NCI-H2171 (cell line): ENCODE measurements at places on chromosomes 3 and 15.

- DNase-seq, result no peak
Measured at GRCh38 chr15:77123854-77124253, 52.9 kb upstream of the TSPAN3 start.

GRCh38 chr15:101675015-101675414 lies 22.8 kb upstream of the TM2D3 start:
- no peak for DNase-seq

DNA sequence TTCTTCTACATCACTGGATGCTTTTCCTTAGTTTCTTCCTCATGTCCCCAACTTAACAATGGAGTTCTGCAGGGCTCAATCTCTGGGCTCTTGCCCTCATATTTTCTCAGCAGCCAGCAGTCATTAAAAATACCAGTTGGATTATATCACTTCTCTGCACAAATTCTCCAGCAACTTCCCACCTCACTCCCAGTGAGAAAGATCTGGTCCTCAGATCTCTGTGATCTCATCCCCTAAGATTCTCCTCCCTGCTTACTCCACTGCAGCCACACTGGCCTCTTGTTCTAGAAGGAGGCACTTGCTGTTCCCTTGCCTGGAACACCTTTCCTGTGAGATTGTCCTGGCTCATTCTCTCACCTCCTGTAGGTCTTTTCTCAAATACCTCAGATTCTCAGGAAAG lies 6.1 kb downstream of the ERICH6 start:
- DNase-seq, result no peak

DNA sequence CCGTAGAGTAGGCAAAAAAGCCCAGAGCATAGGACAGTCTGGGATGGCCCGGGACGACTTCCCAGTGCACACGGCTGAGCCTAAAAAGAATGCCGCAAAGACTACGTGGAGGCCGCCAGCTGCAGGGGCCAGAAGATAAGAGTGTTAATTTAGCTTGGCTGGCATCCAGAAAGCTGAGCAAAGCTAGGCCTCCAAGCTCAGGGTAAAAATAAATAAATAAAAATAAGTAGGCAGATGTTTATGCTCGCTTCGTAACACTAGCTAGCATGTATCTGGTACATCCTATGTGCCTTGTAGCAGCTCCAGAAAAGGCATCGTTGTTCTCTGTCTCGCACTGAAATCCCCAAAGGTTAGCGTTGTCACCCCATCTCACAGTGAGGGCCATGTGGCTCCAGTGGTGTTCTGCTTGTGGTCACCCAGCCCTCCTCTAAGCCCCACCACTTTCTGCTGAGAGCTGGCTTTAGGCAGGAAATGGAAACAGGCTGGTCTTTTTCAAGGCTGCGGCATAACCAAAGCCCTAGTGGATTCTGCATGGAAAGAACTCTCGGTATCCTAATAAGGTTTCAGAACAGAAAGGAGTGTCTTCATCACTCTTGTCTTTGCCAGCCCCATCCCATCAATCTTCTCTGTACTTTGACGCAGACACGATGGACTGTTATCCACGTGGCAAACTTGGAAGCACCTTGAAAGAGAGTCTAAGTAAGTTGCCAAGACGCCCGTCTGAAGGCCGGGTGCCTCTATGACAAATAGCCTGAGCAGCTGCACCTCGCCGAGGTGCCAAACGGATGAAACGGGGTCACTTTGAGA lies 58.1 kb upstream of the MEF2A start:
- peak; percentile 86 for DNase-seq

GRCh38 chr3:181727341-181728032 lies 15.8 kb downstream of the SOX2 start:
- no peak for DNase-seq

DNA sequence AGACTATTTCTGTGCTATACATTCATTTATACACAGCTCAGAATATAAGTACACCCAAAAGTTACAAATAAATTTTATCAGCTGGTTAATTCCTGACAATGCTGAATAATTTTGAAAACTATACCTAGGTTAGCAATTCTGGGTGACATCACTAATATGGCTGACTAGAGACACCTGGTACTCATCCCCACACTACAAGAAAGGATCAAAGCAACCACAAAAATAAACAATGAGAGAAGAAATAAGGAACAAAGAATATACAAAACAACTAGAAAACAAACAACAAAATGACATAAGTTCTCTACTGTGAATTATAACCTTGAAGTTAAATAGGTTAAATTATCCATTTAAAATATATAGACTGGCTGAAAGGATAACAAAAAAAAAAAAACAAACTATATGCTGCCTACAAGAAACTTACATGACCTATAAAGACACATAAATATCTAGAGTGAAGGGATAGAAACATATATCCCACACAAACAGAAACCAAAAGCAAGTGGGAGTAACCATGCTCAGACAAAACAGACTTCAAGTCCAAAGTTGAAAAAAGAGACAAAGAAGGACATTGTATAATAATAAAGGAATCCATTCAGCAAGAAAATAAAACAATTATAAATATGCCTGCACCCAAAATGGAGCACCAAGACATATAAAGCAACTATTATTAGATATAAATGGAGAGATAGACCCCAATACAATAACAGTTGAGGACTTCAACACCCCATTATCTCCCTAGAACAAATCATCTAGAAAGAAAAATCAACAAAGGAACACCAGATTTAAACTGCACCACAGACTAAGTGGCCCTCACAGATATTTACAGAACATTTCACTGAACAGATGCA lies 57.8 kb downstream of the IMPG2 start:
- no peak for DNase-seq

DNA sequence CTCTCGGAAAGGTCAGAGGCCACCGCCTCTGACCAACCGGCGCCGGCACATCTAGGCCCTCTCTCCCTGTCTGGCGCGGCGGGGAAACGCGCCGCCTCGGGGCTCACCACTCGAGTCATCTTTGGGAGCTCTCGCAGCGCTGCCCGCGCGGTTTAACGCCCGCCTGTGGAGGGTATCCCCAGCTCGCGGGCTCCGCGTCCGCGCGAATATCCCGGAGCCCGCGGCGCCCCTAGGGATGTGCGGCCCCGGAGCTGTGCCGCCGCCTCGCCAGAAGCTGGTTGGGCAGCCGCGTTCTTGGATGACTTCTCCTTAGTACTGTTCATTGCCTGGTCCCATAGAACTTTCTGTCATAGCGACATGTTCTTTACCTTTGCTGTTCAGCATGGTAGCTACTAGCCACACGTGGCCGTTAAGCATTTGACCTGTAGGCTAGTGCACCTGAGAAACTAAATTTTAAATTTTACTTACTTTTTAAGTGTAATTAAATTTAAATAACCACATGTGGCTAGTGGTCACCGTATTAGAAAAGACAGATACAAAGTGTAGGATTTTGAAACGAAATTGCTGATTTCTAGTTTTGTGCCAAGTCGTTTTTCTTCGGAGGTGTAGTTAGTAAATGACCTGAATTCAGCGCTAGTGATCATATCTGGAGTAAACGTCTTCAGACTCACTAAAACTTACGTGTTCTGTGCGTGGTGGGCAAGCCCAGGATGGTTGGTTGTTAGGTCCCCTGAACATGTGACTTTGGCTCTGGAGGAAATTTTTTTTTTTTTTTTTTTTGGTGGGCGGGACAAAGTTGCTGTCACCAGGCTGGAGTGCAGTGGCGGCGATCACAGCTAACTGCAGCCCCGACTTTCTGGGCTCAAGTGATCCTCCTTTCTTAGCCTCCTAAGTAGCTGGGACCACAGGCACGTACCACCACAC lies 835 bp downstream of the ARIH2 start:
- peak; percentile 35 for DNase-seq

GRCh38 chr15:69400850-69401249 lies 13.3 kb upstream of the KIF23 start:
- DNase-seq, result no peak

- peak; percentile 43 for DNase-seq
Measured at GRCh38 chr3:19526071-19526470, 377.8 kb downstream of the KCNH8 start.

DNA sequence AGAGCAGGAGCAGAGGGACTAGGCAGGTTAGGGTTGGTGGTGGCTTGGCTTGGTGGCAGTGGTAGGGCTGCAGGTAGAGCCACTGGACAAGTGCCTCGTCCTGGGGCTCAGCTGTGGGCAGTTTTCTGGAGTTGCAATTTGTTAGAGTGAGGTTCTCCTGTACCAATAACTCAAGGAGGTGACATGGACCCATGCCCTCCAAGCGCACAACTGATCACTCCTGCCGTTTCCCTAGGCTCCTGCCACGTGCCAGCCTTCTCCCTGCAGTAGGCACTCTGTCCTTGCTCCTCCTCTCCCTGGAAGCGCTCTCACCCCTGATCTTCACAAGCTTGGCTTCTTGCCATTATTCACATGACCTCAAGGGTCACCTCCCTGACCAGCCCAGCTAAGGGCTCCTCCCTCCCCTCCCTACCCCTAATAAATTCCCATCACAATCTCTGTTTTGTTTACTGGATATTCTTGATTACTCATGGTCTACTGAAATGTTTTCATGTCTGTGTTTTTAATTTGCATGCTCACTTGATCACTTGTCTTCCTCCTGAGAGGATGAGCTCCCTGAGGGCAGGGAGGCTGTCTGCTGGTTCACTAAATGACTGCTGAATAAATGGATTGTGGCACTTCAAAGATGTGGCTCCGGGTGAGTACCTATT lies 3.3 kb downstream of the WNT7A start:
- no peak for DNase-seq

GRCh38 chr3:65584913-65585312 lies 453.8 kb downstream of the MAGI1 start:
- DNase-seq, result no peak

DNA sequence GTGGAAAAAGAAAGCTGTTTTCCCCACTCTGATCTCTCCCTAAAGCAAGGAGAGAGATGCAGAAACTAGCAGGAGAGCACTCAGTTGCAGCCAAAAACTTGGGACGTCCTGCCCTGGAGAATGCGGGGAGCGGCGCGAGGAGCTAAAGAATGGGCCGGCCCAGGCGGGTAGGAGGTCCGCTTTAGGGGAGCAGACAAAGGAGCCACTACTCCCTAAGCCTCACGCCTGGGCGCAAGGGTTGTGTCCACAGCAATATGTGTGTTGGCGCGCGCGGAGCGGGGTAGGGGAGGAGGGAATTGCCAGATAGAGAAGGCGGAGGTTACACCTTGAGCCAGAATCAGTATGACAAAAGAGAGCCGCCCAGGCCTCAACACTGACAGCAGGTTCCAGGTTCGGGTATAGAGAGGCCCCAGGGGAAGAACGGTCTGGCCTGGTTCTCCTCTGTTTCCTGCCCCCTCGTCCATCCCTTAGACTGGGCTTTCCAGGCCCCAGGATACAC lies 2.9 kb downstream of the WNT5A start:
- no peak for DNase-seq

GRCh38 chr3:112817271-112817670 lies 29.4 kb downstream of the CD200R1L start:
- no peak for DNase-seq

DNA sequence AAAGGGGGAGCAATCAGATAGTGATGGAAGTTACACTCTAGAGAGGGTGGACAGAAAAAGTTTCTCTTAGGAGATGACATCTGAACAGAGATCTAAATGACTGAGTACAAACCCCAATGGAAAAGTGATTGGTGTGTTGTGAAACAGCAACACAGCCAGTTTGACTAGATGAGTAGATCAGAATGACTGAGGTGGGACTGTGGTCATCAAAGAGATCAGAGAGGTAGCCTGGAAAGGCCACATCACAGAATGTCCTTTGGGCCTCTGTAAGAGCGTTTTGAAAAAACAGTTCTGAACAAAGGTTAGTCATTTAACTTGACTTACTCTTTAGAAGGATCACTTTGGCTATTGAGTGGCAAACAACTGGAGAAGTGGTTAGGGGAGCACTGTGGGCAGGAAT lies 10.6 kb downstream of the LRRC58 start:
- DNase-seq, result no peak

- DNase-seq, result peak; percentile 90
Measured at GRCh38 chr15:40340740-40341400, at the start of gene CCDC9B. Gene CCDC9B (minus strand): TSS chr15:40340939. CDS start chr15:40340819, 120 bp downstream.

DNA sequence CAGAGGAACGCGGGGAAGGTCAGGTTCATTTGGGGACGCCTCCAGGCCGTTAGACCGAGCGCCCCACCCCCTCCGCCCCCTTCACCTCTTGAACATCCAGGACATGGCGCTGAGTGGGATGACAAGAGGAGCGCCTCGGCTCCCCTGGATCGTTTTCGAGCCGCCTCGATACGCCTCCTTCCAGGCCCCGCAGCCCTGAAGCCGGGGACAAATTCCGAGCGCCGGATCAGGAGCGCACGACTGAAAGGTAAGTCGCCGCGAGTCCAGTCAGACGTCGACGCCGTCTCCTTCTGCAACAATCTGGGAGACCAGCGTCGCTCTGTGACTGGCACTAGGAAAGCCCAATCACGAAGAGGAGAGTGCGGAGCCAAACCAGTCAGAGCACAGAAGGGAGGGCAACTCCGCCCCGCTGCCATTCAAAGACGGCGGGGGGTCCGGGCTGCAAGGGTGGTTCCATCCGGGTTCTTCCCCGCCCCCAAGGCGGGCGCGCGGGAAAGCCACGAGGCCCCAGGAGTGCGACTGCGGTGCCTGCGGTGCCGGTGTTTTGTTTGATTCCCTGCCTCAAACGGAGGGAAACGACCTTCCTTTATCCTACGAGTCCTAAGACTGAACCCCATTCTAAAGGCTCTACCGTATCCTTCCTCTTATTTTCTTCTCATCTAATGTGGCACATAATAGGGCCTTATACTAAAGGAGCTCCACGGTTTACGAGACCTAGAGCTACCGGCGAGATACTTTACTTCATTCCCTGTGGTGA lies at the start of gene HLTF:
Gene HLTF, minus strand, starts transcription at position 302 of the 757 bp plus-strand sequence. Its CDS starts 197 bp downstream, at position 105.
- DNase-seq, result peak; percentile 97

DNA sequence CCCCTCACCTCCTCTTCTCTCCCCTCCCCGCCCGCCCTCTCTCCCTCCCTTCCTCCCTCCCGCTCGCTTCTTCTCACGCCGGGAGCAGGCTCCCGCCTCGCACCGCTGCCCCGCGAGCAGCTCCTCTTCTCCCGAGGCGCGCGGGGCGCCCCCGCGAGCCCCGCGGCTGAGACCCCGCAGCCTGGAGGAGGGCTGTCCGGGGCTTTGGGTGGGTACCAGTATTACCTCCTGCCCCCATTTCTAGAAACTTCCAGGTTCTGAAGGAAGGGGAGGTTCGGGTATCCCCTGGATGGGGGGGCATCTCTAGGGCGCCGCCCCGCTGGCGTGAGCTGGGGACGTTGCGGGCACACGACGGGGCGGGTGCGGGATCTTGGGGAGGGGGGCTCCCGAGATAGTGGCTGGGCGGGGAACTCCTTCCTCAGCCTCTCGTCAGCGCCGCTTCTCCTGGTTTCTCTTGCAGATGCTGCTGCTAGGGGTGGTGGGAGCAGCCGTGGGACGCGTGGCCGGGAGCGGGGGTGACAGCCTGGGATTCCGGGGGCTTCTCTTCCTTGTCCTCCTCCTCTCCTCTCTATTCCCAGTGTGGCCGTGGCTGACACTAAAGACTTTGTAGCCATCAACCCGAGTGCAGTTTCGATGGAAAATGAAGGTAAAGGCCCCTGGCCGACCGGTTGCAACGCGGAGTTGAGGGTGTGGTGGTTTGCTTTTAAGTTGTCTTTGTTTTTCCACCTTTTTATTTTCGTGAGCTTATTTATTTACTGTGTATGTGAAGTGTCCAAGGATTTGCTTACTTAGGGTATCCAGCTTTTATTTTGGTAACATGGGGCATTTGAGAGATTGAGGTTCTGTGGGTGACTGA lies 474 bp downstream of the ATP2C1 start:
- DNase-seq, result peak; percentile 62

GRCh38 chr3:107579371-107579770 lies 56.6 kb downstream of the BBX start:
- DNase-seq, result no peak
